LHCN-M2 (cell line): ENCODE measurements at places on chromosomes 13 and 19.
A peak's percentile ranks its signal among the peaks of the same experiment; 100 is the strongest.

GRCh38 chr19:33397536-33398360 lies 24.2 kb downstream of the CEBPG start:
- DNase-seq: no peak

DNA sequence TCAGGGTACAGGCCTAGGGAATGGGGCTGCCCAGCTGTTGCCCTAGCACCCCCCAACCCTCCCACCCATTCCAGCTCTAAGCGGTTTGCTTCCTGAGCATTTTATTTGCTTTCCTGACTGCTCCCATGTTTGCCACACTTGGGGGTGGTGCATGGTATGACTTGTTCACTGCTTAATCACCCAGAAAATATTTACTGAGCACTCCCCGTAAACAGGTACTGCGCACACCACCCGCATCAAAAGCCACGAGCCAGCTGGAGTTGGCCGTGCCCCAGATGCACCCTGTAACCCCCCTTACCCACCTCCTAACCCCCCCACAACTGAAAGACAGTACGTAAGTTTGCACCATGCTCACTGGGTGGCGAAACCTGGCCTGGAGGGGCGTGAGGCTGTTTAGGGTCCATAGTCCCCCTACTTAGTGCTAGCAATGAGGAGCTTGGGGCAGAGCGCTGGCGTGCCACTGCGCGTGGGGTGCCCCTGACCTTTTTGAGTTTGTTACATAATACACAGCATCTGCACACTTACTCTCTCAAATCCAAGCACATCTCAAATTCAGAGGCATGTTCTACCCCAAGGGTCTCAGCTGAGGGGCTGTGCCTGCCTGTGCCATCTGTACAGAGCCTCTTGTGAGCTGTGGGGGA lies 29.8 kb downstream of the DPF1 start:
- DNase-seq: no peak

- DNase-seq: no peak
These were observed 33.4 kb upstream of the KLF5 start for GRCh38 chr13:73025217-73026012.

DNA sequence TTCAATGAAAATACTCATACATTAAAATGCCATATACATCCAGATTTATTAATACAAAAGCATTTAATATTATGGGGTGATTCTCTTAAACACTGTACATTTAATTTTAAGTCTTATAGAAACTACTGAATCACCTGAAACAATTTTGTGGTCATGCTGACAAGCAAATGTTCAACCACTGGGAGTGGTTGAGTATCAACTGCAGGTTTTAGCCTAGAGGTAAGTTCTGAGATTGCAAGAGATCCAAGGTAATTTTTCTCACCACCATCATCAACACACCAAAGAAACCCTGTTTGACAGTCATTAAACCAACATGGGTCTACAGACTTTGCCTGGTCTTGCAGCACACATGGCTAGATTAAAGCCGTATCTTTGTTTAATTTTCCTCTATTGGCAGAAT lies 196.3 kb downstream of the LHFPL6 start:
- DNase-seq: no peak

- no peak for DNase-seq
These were observed 1.7 kb downstream of the MPV17L2 start for GRCh38 chr19:18194554-18195238.

GRCh38 chr19:1296575-1297271 lies 11.1 kb downstream of the EFNA2 start:
- no peak for DNase-seq

DNA sequence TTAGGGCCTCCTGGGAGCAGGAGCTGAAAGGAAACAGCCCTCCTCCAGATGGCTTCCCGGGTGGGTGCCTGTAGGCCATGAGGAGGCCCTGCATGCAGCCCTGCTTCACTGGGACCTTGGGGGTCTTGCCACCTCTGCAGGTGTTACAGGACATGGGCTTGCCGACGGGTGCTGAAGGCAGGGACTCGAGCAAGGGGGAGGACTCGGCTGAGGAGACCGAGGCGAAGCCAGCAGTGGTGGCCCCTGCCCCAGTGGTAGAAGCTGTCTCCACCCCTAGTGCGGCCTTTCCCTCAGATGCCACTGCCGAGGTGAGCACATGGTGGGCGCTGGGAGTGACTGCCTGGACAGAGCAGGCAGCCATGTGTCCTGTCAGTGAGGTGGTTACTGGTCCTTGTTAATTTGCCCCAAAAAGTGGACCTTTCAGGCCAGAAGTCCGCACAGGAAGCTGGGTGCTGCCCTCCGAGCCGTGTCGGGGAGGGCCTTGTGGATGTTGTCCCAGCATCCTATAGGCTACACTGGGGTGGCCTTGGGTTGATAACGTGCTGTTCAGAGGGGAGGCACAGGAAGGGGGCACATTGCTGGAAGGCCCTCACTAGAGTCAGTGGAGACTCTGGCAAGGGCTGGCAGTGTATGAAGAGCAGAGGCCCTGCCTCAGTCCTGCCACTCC lies 18.7 kb upstream of the QTRT1 start:
- DNase-seq: no peak

GRCh38 chr19:30784850-30785457 lies 412.8 kb downstream of the ZNF536 start:
- peak; percentile 6 for DNase-seq

DNA sequence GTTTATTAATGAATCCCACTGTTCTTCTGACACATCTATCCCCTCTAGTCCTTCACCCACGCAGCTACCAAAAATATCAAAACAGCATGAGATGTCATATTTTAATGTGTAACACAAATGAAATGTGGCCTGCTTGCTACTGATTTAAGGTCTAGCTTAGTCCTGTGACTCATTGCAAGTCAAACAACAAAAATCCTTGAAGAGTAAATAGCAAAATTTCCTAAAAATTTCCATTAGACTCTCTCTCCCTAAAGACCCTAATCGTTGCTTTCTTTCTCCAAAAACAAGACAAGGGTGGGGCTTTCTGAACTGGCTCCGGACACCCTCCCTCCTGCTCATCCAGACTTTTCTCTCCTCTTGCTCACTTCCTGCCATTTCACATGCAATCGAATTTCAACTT lies 99.9 kb upstream of the IPO5 start:
- DNase-seq: peak; percentile 20

DNA sequence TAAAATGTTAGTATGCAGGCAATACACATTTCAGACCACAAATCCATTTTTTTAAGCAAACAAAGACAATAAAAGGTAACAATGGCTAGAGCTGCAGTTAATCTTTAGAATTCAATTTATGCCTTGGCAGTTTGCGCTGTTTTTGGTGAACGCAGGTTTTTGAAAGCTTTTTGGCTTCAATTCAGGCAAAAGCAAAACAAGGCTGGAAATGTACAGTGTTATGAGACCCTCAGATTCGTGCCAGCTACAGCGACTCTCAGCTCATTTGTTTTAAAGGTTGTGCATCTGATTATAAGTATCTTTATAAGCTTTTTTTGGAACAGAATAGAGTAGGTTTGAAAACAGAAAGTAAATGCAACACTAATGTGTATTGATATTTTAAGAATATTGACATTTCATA lies 63.6 kb upstream of the SOX1 start:
- DNase-seq: no peak
